Naive thymus-derived CD4-positive, alpha-beta T cell (primary cell): ENCODE measurements at places on chromosomes 6 and 20. TPM values are rescaled to one million over a fixed set of nuclear protein-coding genes. Genes with fewer than 3 reads are reported as not detected.
A peak's percentile ranks its signal among the peaks of the same experiment; 100 is the strongest.

- no peak for DNase-seq
Measured at GRCh38 chr20:50405235-50405914, 104.8 kb upstream of the PTPN1 start.

- DNase-seq: no peak
Measured at GRCh38 chr6:3388786-3389185, 68.1 kb downstream of the SLC22A23 start.

DNA sequence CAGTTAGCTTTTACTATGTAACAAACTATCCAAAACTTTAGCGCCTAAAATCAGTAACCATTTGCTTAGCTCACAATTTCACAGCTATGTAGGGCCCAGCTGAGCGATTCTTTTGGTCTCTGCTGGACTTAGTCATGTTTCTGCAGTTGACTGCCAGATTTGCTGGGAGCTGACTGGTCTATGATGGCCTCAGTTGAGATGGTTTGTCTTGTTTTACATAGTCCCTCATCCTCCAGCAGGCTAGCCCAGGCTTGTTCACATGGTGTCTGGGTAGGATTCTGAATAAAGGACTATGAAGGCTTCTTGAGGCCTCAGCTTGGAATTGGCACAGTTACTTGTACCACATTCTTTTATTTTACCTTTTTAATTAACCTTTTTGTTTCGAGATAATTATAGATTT is 247.8 kb upstream of the CHD6 start:
- DNase-seq: no peak

- no peak for DNase-seq
Measured at GRCh38 chr6:16987996-16988395, 113.9 kb upstream of the STMND1 start.

Gene SUMO4
- polyA plus RNA-seq: 2.0 TPM

Gene WFDC10A
- polyA plus RNA-seq: not detected

GRCh38 chr20:37943033-37943432 is 40.1 kb downstream of the VSTM2L start:
- DNase-seq: no peak

GRCh38 chr20:20666359-20666758 is 46.1 kb downstream of the RALGAPA2 start:
- DNase-seq: no peak

GRCh38 chr6:110784610-110784979 is 30.7 kb downstream of the CDK19 start:
- no peak for DNase-seq

Gene MUC21
- polyA plus RNA-seq: not detected

DNA sequence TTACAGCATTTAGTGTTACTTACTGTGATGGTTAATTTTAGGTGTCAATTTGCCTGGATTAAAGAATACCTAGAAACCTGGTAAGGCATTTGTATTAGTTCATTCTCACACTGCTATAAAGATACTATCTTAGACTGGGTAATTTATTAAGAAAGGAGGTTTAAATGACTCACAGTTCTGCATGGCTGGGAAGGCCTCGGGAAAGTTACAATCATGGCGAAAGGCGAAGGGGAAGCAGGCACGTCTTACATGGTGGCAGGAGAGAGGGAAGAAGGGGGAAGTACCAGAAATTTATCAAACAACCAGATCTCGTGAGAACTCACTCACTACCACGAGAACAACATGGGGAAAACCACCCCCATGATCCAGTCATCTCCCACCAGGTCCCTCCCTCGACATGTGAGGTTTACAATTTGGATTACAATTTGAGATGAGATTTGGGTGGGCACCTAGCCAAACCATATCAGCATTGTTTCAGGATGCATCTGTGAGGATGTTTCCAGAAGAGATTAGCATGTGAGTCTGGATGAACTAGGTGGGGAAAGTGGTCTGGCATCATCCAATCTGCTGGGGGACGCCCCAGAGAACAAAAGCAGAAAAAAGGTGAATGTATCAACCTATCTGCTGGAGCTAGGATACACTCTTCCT is 76.8 kb downstream of the MKKS start:
- no peak for DNase-seq

GRCh38 chr6:146950351-146950835 is 253.8 kb upstream of the STXBP5 start:
- no peak for DNase-seq

GRCh38 chr6:131255911-131256310 is 120.6 kb downstream of the AKAP7 start:
- no peak for DNase-seq

Gene HIVEP1
- polyA plus RNA-seq: 16.6 TPM

GRCh38 chr6:6919173-6919572 is 188.6 kb upstream of the RREB1 start:
- no peak for DNase-seq

Gene PAX1
- polyA plus RNA-seq: not detected

DNA sequence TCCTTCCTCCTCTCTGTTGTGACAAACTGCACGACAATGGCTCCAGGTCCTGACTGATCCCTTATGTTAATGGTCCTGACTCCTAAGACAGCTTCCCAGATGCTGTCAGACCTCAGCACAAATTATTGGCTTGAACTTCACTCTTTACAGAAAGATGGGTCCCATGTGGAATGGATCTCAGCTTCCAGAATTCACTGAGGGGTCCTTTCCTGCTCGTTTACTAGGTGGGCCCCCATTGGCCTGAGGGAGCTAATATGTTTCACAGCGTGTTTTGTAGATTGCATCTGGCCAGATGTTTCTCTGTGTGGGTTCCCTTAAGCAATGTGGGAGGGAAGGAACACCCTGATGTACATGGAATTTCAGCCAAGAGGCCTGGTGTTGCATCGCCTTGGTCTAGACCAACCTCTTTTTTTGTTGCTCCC is 826.6 kb downstream of the MAFB start:
- DNase-seq: no peak

GRCh38 chr20:3247638-3248037 is 8.6 kb upstream of the SLC4A11 start:
- DNase-seq: no peak

DNA sequence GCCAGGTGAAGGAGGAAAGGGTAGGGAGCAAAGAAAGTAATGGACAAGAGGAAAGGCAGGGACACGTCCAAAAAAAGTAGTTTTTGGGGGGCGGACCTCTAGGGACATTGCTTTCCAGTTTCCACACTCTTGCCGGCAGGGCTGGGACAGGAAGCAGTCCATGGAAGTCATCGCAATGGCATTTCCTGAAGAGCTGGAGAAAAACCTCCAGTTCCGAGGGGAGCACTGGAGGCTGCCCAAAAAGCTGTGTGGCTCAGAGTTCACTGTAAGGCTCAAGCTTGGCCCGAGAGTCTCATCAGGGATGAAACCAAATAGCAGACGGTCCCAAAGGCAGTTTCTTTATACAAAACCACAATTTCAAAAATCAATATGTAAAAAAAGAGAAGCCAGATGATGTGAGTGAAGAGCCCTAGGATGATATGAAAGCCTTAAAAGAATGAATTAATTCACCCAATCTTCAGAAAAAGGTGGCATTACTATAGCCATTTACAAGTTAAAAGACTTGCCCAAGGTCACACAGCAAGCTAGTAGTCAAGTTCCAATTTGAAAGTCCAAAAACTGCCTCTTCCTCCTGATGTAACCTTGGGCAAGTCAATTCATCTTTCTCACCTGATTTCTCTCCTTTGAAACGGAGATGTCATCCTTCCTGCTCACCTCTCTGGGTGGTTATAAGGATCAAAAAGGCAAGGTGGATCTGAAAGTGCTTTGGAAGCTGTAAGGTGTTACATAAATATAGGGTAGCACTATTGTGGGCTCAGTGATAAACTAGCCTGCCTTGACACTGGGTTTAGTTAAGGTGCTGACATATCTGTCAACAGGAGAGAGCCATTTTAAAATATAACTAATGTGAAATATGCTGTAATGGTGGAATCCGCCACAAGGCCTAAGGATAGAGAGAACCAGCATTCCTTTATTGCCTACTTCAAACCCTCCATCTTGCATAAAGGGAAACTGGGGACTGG is 9.1 kb downstream of the BCL2L1 start:
- no peak for DNase-seq

- no peak for DNase-seq
Measured at GRCh38 chr20:32585586-32586127, 524 bp upstream of the NOL4L start.

GRCh38 chr20:38034108-38034649 is 633 bp downstream of the RPRD1B start:
- DNase-seq: peak; percentile 4

DNA sequence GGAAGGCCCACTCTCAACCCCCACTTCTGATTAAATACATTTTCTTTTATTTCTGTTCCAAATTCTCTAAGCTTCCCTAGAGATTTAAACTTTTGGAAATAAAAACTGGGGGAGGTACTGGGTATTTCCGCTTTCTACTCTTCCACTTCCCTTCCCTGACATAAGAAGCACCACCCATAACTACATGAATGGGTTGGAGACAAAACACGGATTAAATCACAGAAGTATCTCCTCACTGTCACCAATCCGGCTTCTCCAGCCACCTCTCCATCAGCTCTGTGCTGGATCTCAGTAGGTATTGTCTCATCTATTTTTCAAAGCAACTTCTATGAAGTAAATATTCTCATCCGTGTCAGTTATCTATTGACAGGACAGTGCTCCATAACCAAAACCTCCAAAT is 150.7 kb downstream of the TSHZ2 start:
- no peak for DNase-seq

- no peak for DNase-seq
Measured at GRCh38 chr6:128314190-128314589, 206.2 kb downstream of the PTPRK start.

GRCh38 chr6:129115471-129115870 is 232.5 kb downstream of the LAMA2 start:
- no peak for DNase-seq

DNA sequence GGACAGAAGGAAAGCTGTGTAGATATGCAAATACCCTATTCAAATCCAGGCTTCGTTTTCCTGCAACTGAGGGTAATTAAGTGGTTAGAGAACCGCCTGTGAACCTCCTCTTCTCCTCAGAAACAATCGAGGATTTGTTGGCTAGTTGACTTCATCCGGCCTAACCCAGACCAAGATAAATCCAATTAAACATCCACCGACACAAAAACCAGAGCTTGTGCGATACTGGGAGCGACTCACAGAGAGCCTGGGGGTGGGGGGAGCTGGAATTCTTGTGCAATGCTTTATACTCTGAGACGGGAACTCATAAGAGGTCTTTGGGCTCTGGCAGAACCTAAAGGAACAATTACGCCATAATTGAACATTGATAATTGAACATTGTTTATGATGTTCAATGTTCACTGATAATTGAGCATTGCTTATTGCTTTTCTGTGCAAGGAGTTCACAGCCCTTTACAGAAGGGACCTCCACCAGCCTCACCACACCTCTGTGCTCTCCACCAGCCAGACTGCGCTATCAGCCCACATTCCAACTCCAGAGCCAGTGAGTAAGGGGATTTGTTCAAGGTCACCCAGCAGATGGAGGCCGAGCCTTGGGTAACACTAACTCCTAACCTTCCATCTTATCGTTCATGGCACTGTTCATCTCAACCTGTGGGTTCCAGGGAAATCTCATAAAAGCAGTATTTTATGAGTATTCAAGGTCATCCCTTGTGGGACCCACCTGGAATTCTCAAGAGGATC is 429.6 kb upstream of the JARID2 start:
- no peak for DNase-seq

DNA sequence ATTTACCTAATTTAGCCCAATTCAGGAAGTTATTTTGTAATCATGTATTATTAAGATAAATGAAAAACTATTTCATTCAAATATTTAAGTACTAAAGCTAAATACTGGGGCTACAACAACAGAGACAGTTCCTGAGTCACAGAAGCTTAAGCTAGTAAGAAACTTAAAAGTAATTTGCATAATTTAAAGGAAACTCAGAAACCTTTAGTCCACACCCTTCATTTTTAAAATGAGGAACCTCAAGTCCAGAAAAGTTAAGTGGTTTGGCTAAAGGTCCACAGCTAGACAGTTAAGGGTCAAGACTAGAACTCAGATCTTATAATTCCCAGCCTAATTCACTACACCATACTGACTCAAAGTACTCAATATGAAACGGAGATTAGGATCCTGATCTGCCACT is 7.2 kb downstream of the LMBRD1 start:
- DNase-seq: no peak

Gene ARMH2
- 0.70 TPM for polyA plus RNA-seq

GRCh38 chr6:122012578-122012977 is 386.9 kb upstream of the HSF2 start:
- DNase-seq: no peak

- DNase-seq: no peak
Measured at GRCh38 chr6:1763404-1763803, 153.7 kb downstream of the FOXC1 start.

DNA sequence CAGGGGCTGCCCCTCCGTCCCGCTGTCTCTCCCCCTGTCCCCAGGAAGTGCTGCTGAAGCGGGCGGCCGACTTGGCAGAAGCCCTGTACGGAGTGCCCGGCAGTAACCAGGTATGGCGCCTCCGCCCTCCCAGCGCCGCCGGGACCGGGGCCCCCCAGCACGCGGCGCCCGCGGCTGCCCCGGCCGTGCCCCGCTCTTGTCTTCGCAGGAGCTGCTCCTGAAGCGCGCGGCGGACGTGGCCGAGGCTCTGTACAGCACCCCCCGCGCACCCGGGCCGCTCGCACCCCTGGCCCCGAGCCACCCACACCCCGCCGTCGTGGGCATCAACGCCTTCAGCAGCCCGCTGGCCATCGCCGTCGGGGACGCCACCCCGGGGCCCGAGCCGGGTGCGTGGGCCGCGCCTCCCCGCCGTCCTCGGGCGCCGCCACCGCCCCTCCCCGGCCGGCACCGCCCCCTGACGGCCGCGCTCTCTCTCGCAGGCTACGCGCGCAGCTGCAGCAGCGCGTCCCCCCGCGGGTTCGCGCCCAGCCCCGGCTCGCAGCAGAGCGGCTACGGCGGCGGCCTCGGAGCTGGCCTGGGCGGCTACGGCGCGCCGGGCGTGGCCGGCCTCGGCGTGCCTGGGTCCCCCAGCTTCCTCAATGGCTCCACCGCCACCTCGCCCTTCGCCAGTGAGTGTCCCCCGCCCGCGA is 48.4 kb downstream of the CPXM1 start:
- DNase-seq: peak; percentile 63

Gene GJA1
- not detected for polyA plus RNA-seq

GRCh38 chr6:87660226-87660911 is 41.7 kb downstream of the AKIRIN2 start:
- DNase-seq: no peak

- no peak for DNase-seq
Measured at GRCh38 chr6:9020001-9020400, 584.7 kb upstream of the SLC35B3 start.

DNA sequence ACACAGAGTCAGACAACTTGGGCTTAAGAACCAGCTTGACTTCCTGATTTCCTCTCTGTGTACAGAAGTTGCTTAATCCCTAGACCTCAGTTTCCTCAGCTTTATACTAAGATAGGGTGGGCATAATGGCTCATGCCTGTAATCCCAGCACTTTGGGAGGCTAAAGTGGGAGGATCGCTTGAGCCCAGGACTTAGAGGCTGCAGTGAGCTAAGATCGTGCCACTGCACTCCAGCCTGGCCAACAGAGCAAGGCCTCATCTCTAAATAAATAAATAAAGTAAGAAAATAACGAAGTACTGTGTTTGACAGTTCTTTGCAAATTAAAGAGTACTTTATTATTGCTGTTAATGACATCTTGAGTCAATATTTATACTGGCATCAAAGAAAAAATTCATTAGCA is 41.7 kb downstream of the CNKSR3 start:
- DNase-seq: no peak

Gene ID4
- polyA plus RNA-seq: not detected
